ENCODE measurements at places on chromosomes 16 and 17.
A peak's percentile ranks its signal among the peaks of the same experiment; 100 is the strongest.

GRCh38 chr17:81148986-81149533, 16.2 kb upstream of the PVALEF start:
- no peak for DNase-seq

- no peak for DNase-seq
Observed at GRCh38 chr17:2089021-2089422, 34.1 kb downstream of the HIC1 start.

DNA sequence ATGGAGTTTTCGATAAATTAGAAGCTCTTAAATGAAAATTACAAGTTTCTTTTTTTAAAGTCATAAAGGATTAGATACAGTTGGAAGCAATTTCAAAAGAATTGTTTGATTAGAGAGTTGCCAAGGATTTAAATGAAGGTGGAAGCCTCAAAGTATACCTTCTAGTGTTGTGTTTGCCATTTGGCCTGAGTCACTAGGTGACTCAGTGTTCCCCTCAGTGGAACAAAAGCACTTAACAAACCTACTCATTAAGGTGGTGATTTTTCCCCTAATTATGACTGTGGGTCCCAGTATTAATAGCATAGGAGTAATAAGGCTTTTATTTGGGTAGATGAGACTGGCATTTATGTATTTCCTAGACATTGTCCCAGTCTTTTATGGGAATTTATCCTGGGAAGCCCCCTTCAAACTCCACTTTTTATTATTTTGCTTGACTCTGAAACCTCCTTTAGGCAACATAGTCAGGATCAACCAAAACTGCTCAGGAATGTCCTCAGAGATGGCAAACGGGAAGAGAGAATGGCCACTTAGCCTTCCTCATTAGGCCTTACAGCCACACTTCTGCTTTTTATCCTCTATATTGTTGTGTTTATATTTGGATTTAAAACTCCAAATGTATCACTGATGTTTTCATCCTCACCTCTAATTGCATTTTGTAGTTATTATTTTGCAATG, 161.0 kb downstream of the FTO start:
- DNase-seq: no peak

DNA sequence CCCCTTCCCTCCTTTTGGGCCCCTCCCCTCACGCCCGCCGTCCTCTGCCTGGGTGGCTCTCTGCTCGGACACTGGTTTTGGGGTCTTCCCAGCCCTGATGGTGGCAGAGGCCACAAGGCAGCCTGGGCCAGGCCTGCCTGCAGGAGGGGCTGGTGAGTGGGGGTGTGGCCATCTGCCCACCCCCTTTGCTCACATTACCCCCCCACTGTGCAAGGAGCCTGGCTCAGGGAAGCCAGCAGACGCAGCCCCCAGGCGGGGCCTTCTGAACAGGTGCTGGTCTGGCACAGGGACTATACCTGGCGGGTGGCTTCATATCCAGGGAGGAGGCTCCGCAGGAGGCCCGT, 10.7 kb upstream of the ZFPM1 start:
- DNase-seq: no peak

DNA sequence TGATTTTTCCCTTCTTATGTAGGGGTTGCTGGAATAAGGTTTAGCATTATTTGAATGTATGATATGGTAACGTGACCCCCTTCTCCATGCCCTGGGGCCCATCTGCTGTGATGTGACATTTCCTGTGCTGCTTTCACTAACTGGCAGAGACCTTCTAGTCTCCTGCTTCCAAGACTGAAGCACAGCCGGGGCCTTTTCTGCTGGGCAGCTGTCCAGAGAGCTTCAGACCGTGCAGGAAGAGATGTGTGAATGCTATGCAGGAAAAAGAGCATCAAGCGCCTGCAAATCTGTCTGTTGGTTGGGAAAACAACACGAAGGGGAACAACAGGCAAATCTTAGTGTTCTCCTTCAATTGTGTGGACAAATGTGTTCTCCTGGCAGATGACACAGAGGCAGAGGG, 128.5 kb downstream of the SPACA3 start:
- DNase-seq: no peak

- peak; percentile 30 for DNase-seq
Observed at GRCh38 chr17:40615068-40615840, 32.4 kb downstream of the SMARCE1 start.

DNA sequence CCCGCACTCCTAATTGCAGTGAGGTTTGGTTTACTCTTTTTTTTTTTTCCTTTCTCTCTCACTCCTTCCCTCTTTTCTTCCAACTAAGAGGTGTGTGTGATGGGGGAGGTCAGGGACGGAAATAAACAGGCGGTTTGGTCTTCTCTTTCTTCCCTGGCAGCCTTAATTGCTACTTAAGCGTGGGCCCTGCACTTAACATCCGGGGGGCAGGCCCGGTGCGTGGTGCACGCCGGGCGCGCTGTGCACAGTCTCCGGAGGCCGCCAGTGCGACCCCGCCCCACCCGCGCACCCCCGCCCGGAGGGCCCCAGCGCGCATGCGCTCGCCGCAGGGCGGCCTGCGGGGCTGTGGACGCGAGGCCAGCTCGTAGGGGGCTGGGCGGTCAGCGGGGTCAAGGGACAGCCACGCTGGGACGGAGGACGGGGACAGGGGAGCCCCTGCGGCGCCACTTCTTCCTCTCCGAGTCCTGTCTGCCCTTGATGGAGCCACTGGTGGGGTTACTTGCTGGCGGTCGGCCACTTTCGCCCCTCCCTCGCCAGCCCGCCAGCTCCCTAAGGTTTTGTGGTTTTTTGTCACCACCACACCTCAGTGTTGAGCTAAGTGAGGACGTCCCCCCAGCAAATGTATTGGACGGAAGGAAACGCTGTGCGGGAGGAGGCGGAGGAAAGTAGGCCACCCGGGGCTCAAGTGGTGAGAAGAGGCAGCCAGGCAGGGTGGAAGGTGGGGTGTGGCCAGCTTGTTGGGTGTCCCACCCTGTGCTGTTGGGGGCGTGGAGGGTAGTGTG, 120.9 kb downstream of the MRM1 start:
- peak; percentile 75 for DNase-seq

- no peak for DNase-seq
Observed at GRCh38 chr17:38403491-38403890, 24.8 kb upstream of the ARHGAP23 start.

- DNase-seq: no peak
Observed at GRCh38 chr16:86041807-86042206, 142.8 kb downstream of the IRF8 start.

DNA sequence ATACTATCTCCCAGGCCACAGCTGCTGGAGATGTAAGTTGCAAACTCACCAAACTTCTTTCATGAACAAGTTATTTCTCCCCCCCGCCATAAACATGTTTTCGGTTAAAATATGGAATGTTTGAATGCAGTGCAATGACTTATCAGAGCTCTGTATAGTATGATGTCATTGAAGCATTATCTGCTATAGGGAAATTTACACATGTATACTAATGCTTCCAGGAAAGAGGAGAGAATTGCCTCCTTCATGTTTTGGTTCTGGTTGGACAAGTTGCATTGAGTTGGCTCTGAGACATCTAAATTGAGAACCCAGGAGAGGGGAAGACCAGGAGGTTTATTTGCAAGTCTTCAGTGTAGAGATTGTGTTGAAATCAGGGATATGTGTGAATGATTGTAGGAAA, 20.8 kb downstream of the UQCRC2 start:
- no peak for DNase-seq

DNA sequence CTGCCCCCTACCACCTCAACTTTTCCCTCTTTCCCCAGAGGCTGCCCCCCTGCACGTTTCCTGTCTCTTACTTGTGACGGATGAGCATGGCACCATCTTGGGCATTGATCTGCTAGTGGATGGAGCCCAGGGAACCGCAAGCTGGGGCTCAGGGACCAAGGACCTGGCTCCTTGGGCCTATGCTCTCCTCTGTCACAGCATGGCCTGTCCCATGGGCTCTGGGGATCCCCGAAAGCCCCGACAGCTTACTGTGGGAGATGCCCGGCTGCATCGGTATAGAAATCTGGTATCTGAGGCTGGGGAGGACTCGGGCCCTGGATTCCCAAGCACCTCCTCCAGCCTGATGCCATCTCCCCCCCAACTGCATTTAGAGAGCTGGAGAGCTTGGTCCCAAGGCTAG, 1.8 kb upstream of the CXCL16 start:
- DNase-seq: no peak

DNA sequence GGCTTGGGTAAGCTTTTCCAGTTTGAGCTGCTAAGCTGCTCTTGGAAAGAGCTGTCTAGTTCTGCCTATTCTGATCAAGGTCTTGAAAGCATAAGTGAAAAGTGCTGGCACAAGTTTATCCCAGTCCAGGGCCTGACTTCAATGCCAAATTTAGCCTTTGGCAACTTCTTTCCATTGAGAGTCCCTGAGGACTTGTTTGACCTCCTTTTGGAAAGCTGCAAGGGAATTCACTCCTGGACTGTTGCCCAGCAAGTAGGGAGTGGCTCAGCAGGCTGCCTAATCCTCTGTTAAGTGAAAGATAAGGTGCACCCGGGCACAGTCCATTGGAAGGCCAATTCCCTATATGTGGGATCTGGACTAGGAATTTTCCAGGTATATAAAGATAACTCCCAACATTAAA, 16.0 kb upstream of the TANC2 start:
- no peak for DNase-seq

GRCh38 chr16:53111078-53111791, 56.4 kb downstream of the CHD9 start:
- no peak for DNase-seq

- DNase-seq: no peak
Observed at GRCh38 chr17:18187226-18187625, 3.6 kb downstream of the ALKBH5 start.

DNA sequence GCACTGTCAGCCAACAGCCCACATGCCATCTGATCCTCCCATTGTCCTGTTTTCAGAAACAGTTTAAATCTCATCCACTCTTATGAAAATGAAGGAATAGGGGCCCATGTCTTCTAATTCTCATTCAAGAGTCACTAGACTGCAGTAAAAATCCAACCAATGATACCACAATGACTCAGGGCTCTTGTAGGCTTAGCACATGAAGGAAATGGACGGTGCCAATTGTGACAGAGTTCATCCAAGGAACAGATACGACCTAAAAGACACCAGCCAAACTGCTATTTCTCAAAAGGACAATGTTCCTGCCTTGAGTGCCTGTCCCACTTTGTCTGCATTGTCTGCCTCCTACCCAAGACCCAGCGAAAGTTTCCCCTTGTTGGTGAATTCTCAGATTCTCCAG, 204.8 kb upstream of the COX10 start:
- no peak for DNase-seq

GRCh38 chr16:71339236-71340171, 19.0 kb upstream of the CALB2 start:
- DNase-seq: no peak

GRCh38 chr17:21250854-21251253, 2.4 kb downstream of the NATD1 start:
- no peak for DNase-seq

DNA sequence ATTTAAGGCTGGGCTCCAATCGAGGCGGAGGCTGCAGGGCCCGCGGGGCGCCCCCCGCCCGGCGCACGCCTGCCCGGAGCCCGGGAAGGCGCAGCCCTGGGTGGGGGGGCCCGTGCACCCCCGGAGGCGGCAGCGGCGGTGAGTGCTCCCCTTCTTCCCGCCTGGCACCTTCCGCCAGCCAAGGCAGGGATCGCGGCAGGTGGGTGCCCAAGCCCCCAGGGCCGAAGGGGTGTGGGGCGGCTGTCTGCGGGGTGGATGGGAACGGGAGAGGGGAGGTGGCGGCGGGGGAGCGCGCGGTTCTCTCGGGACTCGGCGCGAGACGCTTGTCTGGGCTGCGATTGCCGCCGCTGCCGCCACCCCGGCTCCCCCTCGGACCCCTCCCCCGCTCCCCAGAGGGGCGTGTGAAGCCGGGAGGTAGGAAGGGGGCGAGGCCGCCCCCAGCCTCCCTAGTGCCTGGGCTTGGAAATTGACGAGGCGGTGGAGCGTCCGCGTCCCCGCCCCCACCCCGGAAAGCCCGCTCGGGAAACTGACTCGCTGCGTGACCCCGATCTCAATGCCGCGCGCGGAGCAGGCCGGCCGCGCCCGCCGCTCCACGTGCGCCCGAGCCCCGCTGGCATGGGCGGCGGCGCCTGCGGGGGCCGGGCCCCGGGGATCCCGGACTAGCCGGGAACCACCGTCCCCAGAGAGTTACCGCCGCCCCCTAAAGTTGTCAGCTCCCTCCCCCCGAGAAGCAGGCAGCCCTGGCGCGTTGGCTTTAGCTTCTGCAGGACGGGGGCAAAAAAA, 231.5 kb downstream of the MRTFB start:
- DNase-seq: peak; percentile 51

DNA sequence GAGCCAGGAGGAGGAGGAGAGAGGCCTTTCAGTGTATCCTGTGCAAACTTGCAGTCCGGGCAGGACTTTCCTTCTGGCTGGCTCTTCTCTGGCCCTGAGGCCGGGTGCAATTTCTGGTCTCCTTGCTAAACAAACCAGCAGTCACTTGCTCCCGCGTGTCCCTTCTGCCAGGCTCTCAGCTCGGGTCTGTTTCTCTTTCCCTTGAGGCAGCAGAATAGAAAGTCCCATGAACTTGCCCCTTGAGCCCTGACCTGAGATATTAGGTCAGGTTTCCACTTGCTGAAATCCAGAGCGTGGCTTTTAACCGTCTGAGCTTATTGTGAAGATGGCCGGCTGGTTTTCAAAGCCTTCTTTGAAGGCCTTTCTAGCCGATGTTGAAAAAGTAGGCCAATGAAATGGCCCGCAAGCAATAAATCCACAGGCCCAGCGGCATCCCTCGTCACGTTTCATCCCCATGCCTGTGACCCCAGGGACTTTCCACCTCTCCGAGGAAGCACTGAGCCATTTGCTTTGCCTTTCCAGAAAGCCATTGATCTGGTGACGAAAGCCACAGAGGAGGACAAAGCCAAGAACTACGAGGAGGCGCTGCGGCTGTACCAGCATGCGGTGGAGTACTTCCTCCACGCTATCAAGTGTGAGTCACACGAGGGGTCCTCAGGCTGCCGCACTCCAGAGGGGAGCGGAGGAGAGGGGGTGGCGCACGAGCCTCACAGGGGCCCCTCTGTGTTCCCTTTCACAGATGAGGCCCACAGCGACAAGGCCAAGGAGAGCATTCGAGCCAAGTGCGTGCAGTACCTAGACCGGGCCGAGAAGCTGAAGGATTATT, 4.5 kb downstream of the VPS4A start:
- no peak for DNase-seq

DNA sequence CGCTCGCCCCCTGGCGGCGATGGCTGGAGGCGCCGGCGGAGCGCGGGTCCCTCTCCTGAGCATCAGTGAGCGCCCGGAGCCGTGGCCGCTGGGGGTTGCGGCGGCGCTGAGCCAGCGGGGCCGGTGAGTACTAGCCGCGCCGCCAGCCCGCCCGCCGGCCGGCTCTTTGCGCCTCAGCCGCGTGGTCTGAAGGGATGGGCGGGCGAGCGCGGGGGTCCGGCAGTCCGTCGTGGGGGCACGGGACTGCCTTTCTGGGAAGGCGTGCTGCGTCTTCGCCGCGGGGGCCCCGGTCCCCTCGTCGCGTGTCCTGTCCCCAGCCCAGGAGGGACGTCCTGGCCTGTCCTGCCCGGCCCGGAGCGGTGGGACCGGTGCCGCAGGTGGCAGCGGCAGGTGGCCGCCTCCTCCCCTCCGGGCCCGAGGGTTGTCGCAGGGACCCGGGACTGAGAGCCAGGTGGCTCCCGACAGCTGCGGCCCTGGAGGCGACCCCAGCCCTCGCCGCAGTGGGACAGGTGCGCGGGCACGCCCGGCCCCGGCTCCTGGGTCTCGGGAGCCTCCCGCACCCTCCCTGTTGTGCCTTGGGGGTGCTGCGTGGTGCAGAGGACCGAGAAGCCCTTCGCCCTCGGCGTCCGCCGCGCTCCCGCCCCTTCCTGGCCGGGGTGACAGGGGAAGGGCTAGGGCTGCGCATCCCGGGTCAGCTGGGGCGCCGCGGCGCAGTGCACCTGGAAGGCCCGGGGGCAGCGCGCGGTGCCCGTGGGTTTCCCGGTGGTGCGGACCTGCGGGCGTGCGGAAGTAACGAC, at the start of gene SPECC1:
TSS of gene SPECC1 (plus strand) at position 58 of the 797 bp plus-strand sequence. CDS start 87,293 bp downstream, outside the sequence.
- peak; percentile 92 for DNase-seq
